ENCODE measurements at places on chromosomes 4 and X.

- DNase-seq: no peak
Observed at GRCh38 chrX:103889216-103889615, 57.2 kb upstream of the RAB9B start.

DNA sequence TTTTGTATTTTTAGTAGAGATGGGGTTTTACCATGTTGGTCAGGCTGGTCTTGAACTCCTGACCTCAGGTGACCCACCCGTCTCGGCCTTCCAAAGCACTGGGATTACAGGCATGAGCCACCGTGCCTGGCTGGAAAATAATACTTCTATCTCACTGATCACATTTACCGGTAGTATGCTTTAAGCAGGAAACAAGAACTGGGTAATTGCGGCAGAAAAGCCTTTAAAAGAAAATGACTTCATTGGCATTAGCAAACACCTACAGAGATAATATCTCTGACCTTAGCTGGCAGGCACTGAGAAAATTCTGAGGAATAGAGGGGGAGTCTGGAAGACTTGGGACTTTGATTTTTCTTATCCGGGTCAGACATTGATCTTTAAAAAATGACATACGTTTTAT lies 78.5 kb downstream of the SHROOM3 start:
- no peak for DNase-seq

GRCh38 chr4:145829629-145830395 lies 108.8 kb downstream of the ZNF827 start:
- DNase-seq: no peak

GRCh38 chrX:73851014-73852009 lies 288.3 kb downstream of the CHIC1 start:
- peak; percentile 0 for DNase-seq

GRCh38 chrX:40090050-40090804 lies 7.5 kb downstream of the BCOR start:
- no peak for DNase-seq

DNA sequence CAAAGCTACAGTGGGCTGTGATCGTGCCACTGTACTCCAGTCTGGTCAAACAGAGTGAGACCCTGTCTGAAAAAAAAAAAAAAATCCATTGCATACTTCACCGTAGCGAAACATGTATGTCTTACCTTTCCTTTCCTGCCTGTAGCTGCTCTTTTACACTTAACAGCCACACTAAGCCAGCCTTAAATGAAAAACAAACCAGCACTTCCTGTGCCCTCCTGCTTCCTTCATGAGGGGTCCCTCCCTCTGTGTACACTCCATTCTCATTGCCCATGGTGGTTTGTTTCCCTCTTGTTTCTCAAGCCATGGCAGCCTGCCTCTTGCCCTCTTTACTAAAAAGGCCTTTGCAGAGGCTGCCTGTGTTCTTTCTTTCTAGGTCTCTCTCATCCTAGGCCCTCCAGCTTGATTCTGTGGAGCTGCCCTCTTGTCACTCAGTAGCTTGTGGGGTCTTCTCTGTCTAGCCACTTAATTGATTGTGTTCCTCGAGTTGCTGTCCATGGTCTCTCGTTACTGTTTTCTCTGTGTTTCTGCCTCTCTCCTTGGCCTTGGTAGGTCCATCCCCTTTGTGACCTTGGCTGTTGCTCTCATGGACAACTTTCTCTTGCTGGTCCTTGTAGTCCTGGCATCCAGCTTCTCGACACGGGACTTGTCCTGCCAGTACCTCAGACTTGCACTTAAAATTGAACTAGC lies 52.1 kb upstream of the MSANTD1 start:
- no peak for DNase-seq

DNA sequence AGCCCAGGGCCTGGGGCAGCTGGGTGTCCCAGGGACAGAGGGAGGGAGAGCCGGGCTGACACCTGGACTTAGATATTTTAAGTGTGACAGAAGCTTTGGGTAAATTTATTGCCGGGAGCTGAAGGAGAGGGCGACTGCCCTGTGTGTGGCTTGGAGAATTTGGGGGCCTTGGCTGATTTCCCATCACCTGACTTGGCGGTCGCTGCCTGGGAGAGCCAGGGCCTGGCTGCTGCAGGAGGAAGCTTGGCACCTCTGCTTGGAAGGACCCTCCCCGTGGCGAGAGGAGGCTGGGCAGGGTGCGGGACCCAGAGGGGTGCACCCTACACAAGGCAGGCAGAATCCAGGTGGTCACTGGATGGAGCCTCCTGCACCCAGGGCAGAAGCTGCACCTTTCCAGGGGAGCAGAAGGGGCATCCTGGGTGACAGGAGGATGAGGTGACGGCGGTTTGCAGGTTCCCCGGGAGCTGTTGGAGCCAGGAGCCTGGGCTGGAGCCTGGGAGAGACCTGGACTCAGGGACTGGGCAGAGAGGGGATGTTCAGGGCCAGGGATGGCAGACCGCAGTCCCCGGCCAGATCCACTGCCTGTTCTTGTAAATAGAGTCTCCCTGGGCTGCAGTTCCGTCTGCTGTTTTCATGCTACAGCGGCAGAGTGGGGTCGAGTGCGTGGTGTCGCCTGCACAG lies 72.0 kb downstream of the RGS12 start:
- DNase-seq: no peak

DNA sequence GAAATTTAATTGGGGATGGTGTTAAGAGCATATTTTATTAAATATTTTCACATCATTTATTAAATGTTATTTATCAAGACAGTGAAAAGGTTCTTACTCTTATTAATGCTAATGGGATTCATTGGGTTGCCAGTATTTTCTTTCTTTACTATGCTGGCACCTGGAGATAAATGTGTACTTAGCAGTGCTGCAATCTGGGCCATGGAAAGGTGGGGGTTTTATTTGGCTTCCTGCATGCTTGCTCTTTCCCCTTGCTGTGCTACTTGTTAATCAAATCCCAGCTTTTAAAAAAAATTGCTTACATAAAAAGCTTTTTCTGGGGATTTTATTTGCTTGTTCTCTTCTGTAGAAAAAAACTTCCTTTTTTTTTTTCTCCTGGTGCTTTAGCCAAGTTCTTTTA lies 48.3 kb downstream of the ZAR1 start:
- DNase-seq: no peak

- no peak for DNase-seq
Observed at GRCh38 chr4:184815046-184815877, 10.5 kb downstream of the ACSL1 start.

- no peak for DNase-seq
Observed at GRCh38 chr4:94744850-94745249, 12.9 kb upstream of the BMPR1B start.

DNA sequence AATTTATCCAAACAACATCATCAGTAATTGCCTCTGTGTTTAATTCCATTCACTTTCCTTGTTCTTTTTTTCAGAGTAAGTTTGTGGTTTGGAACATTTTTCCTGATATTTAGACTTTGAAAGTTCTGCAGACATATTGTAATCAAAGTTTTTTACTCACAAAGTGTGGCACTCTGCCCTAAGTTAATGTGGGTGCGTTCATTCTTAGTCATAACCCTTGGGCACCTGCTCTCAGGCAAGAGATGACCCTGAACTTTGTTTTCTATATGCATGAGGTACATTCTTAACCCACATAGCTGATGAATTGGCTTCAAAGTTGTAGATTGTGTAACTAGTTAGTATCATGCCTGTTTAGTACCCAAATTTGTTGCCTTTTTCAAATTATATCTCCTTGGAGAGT lies 424.3 kb downstream of the GRXCR1 start:
- no peak for DNase-seq

DNA sequence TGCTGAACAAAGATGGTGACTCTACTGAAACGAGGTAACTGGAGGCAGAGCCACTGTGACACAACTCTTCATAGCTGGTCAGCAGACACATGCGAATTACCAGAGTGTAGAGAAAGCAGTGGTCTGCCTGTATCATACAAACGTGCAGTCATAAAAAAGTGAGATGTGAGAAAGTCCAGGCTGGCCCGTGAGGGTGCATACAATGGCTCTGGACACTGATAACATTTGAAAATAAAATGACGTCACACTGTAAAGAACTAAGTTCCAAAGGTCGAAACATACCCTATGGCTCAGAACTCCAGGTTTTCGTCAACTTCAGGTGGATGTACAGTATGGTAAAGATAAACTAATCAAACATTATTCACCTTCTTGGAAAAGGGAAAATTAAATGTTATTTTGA lies 95.7 kb downstream of the SHISA3 start:
- DNase-seq: no peak

- DNase-seq: no peak
Observed at GRCh38 chr4:2267320-2267811, 5.5 kb upstream of the MXD4 start.

- DNase-seq: no peak
Observed at GRCh38 chrX:24607616-24608015, 39.5 kb downstream of the PCYT1B start.

- DNase-seq: no peak
Observed at GRCh38 chr4:182494103-182494502, 250.9 kb downstream of the TENM3 start.

DNA sequence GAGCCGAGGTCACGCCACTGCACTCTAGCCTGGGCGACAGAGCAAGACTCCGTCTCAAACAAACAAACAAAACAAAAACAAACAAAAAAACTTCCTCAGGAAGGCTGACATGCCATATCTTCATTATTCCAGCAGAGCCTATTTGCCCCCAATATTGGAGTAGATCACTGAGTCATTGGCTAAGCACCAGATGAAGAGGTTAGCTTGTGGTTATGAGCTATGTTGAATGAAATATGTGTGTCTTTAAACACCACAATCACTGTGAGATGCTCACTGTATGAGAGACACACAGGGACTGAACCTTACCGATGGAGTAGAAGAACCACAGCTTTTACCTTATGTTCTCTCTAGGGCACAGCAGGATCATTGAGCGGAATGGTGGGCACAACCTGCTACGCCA lies 122.1 kb upstream of the EOLA2 start:
- no peak for DNase-seq

- no peak for DNase-seq
Observed at GRCh38 chrX:139720136-139720535, 12.2 kb upstream of the MCF2 start.

DNA sequence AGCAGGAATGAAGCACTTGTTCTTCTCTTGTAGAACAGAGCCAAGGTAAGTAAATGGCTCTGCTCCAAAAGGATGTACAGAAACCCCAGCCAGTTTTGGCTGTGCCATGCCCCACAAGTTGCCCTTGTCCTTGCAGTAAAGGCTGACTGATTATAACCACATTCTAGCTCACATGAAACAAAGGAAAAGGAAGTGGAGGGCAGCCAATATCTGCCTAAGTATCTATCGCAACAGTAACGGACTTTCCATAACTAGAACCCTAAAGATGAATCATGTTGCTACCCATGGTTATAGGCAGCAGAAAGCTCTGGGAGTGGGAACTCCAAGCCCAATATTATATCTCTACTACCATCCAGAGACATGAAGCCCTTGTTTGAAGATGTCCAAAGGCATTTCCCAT lies 95.7 kb downstream of the COMMD8 start:
- no peak for DNase-seq

- no peak for DNase-seq
Observed at GRCh38 chrX:12174358-12174757, 36.1 kb downstream of the FRMPD4 start.

DNA sequence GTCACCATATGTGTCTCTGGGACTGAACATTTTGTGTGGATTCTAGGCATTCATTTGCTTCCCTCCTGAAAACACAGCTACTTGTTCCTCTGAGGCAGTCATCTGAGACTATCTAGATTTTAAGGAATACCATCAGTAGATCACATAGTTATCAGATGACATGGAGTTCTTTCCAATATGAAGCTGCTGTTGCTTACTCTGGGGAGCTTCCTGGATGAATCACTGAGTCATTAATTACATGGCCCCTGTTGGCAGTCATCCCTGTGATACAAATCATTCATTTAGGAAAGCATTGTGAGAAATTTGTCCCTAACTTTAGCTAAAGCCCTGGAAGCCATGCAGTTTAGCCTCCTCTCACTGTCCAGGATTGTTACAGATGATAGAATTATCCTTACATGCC lies 98.2 kb upstream of the ARSJ start:
- DNase-seq: no peak

- DNase-seq: no peak
Observed at GRCh38 chr4:6563935-6564645, 10.9 kb upstream of the MAN2B2 start.

- DNase-seq: no peak
Observed at GRCh38 chr4:168440442-168441264, 39.6 kb downstream of the DDX60L start.

DNA sequence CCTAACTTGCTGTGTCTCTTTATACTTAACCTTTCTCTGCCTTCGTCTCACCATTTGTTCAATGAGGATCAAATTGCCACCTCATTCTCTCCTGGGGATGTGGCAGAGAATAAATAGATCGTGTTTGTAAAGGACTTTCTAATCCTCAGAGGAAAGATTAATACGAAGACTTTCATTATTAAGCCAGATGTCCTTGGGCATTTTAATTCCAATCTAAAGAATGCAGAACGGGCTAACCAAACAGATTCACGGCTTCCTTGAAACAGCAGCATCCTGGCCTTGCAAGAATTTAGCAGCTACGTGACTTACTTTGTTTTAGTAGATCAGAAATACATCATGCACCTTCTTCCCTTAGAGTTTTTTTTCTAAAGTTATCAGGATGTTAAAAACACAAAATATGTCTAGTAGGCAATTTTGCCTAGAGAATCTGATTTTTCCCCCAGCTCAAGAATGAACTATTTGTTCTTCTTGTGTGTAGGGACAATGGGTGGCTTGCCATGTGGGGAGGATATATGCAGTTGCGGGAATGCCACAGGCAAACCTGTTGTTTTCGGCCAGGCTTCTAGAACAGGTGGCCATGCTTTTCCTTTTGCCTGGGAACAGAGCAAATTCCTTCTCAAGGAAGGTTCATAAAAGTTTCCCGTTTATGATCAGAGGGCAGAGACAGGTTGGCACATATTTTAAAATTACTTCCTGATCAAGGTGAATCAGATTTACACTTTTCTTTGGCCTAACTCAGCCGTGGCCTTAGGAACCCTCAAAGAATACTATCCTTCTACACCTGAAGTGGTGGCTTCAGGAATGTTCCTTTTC lies 3.0 kb downstream of the MID1 start:
- DNase-seq: no peak

GRCh38 chr4:162485486-162485885 lies 321.7 kb upstream of the FSTL5 start:
- DNase-seq: no peak

- no peak for DNase-seq
Observed at GRCh38 chrX:34144246-34144645, 12.1 kb upstream of the FAM47A start.

DNA sequence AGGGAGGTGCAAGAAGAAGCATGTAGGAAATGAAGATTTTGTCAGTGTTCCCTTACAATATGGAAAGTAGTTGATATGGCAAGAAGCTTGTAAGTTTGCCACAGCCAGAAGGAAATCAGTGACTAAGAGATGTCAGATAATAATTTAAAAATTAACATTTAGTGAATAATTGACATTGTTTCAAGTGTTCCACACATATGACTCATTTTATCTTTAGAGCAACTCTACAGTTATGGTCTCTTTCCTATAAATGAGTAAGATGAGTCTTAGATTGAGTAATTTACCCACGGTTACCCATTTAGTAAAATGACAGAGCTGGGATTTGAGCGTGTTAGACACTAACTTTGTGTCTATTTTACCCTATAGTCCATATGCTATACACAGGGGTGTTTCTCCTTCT lies 300.3 kb upstream of the IRS4 start:
- no peak for DNase-seq

GRCh38 chr4:179116581-179116980 lies 1674.3 kb upstream of the AGA start:
- DNase-seq: no peak

GRCh38 chrX:20498851-20499635 lies 232.3 kb upstream of the RPS6KA3 start:
- DNase-seq: no peak

GRCh38 chr4:26609391-26609790 lies 25.5 kb downstream of the TBC1D19 start:
- DNase-seq: peak; percentile 8

- DNase-seq: no peak
Observed at GRCh38 chrX:694800-695199, 64.2 kb downstream of the SHOX start.
